ENCODE measurements at places on chromosomes 3 and 15.

GRCh38 chr3:154327871-154328270 lies 3.6 kb upstream of the DHX36 start:
- DNase-seq, result no peak

GRCh38 chr15:74053941-74054529 lies 28.3 kb downstream of the GOLGA6A start:
- DNase-seq, result peak; percentile 80

DNA sequence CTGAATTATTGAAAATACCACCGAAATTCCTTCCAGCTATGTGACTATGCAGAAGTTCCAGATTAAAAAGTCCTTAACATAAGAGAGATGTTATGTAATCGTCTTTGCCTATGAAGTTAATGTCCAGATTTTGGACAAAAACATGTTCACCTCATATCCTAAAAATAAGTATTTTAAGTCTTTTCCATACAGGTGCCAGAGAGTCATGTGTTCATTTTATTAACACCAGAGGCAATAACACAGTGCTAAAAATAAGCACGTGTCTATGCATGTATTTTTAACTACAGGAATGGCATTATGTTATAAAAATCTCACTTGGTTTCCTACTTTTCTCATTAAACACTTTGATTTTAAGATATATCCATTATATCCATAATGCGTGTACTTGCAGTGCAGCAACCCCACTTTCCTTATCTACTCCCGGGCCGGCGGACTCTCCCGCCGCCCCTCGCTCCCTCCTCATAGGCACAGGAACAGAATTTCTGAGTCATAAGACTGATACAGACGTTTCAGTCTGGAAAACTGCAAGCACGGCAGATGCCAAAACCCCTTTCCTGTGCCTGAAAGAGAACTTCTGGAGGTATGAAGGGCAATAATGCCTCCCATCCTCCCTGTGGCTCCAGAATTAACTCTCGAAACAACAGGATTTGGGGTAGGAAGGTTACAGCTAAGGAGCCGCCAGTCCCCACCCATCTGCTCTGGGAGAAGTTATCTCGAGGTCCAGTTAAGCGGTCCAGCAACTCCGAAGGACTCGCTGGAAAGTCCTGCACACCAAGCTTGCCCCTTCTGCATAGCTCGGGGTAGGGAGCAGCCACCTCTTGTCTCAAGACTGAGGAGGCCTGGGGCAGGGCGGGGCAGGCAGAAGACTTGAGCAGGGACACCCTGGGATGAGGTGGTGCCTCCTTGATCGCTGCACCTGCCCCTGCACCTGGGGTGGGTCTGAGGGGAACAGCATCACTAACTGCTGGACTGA lies 22.3 kb upstream of the PSTPIP1 start:
- no peak for DNase-seq

- no peak for DNase-seq
Observed at GRCh38 chr3:194265505-194265892, 85.6 kb downstream of the CPN2 start.

DNA sequence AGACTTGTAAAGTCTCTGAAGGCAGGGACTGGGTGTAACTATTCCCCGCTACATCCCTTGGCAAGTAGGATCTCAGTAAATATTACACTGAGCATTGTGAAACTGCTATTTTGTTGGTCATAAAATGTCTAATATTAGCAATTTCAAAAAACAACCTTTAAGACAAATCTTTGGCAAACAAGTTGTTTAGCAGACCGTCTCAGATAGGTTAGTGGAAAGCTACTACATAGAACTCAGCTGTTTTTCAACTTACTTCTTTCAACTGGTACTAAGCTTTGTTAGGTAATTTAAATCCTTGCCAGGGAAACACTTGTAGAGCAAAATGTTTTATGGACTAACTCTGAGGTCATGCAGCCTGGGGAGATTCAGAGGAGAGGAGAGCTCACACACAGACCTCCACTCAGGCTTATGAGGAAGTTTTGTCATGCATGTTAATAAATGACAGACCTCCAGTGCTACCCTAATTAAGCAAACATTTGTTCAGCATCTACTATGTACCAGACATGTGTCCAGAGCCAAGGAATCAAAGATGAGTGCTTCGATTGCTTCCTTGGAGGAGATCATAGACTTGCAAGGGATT lies 61.6 kb upstream of the STAC start:
- DNase-seq, result no peak

GRCh38 chr3:61663356-61664104 lies 102.2 kb downstream of the PTPRG start:
- no peak for DNase-seq

DNA sequence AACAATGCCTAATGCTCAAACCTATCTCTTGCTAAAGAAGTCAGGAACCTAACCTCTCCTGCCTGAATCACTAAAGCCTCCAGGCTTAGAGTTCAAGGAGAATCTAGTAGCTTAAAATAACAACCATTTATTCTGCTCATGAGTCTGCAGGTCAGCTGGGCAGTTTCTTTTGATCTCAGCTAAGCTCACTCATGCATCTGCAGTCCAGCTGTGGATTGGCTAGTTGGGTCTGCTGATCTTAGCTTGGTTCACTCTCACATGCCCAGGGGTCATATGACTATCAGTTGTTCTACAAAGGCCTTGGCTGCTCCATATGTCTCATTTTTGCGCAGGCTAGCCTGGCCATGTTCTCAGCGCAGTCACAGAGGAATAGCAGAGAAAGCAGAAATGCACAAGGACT lies 109.2 kb upstream of the STT3B start:
- no peak for DNase-seq

- DNase-seq, result peak; percentile 70
Observed at GRCh38 chr3:108153451-108153981, 62.7 kb upstream of the CD47 start.

DNA sequence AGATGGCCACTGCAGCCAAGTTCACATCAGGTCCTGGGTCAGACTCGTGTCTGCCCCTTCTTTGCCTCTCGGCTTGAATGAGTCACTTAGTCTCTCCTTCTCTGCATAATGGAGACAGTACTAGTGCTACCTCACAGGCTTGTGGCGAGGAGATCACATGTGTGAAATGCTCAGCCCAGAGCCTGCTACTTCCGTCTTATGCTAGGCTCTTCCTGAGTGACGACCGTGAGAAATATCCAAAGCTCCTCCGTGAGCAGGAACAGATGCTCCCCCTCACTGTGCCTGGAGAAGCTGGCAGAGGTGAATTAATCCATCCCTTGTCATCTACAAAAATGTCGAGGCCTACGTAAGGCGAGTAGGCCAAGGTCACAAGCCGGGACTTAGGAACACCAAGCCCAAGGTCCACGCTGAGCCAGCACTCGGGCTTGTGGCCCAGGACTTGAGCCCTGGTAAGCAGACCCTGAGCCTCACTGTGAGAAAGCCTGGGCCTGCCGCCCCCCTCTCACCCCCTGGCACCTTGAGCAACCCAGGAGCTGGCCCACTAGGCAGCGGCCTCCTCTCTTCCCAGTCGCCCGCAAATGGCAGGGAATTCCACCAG lies 17.9 kb downstream of the PAK6 start:
- DNase-seq, result peak; percentile 15

GRCh38 chr15:47787875-47788274 lies 70.6 kb downstream of the SEMA6D start:
- no peak for DNase-seq

GRCh38 chr15:88932271-88932874 lies 19.2 kb upstream of the MFGE8 start:
- DNase-seq, result no peak

GRCh38 chr3:69160525-69160924 lies 38.1 kb upstream of the LMOD3 start:
- peak; percentile 66 for DNase-seq

DNA sequence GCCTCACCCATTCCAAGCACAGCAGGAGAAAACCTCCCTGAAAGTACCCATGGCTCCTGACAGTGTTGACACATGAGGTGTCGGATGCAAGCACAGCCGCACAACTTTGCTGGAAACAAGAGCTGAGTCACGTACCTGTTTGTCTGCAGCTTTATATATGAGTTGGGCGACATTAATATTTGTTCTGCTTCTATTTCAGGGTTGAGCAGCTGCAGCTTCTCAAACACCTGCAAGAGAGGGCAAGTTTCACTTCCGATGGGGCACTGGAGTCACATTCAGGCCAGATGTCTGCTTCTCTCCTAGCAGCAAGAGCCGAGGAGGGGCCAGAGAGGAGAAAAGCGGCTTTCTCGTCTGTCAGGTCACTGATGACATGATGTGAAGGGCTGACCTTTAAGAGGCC lies 88.0 kb downstream of the NUP210 start:
- DNase-seq, result no peak

DNA sequence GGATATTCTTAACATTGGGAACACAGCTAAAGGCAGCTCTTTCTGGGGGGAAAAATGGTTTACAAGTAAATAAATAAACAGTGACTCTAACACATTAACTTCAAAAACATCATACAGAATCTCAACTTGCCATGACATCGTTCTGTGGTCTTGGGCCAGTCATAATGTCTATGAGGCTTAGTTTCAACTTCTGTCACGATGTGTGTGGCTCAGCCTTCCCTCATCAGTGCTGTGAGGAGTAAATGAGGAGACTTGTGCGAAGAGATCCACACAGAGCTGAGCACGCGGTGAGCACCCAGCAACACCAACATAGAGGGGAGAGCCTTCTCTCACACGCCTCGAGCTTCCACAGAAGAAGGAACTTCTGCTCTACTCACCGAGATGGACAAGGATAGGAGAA lies 49.0 kb downstream of the DZIP1L start:
- peak; percentile 90 for DNase-seq

GRCh38 chr3:58180940-58181587 lies 29.7 kb downstream of the DNASE1L3 start:
- no peak for DNase-seq

GRCh38 chr3:147369661-147370123 lies 36.7 kb downstream of the ZIC4 start:
- DNase-seq, result no peak

- no peak for DNase-seq
Observed at GRCh38 chr3:192422321-192422996, 304.9 kb downstream of the FGF12 start.

GRCh38 chr15:92343924-92344643 lies 49.6 kb upstream of the ST8SIA2 start:
- no peak for DNase-seq

DNA sequence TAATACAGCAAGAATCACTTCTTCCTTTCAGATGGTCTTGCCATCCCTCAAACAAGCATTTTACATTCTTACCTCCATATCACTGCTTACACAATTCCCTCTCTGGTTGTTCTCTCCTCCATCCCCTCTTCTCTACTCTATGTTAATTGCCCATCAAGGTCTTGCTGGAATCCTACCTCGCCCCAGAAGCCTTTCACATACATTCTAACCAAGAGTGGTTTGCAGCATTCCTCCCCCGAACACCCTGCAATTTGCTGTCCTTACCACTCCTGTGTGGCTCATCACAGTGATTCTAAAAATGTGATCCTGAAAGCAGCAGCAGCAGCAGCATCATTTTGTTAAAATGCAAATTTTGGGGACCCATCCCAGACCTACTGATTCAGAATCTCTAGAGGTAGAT lies 30.6 kb downstream of the TNIK start:
- no peak for DNase-seq

GRCh38 chr3:195582947-195583346 lies 793 bp downstream of the APOD start:
- DNase-seq, result no peak

DNA sequence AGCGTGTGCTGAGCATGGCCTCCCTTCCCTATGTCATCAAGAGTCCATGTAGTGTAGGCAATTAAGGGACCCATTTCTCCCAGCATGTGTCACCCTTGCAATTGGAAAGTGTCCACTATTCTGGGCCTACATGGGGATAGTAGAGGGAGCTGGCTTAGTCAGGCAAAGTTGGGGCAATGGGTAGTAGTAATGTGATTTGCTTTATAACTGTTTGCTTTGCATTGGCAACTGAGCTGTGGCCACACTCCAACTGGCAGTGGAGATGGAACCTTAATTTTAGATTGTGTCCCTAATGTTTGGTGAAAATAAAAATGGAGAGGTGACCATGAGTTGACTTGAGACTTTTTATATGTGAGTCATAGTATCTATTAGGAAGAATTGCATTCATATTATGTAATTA lies 97.7 kb upstream of the SAMMSON start:
- DNase-seq, result no peak

DNA sequence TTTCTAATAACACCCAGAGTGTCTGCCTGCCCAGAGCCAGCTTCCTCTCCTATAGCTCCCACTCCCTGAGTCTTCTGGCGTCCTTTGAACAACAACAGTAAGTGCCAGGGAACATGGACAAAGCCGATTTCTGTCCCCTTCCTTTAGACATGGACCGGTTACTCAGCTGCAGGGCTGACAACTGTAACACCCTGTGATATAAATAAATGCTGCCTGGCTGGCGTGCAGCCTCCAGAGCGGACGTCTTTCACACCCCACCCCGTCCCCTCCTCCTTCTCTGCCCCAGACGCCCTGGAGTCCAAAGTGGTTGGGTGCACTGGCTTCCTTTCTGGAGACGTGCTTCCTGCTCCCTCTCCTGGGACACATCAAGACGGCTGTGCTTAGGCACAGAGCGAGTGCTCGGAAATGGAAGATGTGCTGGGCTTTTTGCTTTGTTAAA lies 281.9 kb upstream of the LRRFIP2 start:
- DNase-seq, result no peak

DNA sequence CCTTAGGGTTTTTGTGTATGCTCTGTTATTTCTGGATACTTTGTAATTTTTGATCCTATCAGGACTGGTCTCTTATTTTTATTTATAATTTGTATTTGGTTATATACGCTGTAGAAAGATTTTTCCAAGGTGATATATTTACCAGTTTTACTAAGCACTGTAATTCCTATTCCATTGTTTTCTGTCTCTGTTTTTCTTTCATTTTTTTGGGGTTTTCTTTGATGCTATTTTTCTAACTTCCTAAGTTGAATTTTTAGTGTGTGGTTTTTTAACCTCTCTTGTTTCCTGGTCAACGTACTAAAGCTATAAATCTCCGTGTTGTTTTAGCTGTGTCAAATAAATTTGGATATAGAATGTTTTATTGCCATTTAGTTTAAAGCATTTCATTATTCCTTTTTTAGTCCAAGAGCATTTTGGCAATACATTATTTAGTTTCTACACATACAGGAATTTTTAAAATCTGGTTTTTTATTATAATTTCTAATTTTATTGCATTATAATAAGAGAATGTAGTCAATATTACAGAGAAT lies 128.1 kb upstream of the THRB start:
- DNase-seq, result no peak

- DNase-seq, result no peak
Observed at GRCh38 chr15:92825985-92826384, 74.1 kb upstream of the CHD2 start.

DNA sequence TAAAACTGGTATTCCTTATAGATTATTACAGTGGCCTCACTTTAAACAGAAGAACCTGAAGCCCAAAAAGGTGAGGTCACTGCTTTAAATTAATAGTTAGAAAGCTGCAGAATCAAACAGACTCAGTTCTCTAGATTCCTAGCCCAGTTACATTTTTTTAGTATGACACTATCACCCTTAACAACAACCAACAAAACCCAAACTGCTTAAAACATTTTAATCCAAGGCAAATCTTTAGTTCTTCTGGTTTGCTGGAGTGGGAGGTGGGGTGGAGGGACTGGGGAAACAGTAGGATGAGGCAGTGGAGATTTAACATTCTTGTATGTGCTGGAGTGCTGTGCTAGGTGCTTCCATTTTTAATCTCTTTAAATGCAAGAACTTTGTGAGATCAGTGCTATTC lies 631.6 kb upstream of the KCNMB2 start:
- no peak for DNase-seq

Measured in activated CD4-positive, alpha-beta T cell treated with anti-CD3 and anti-CD28 coated beads, Interleukin-10, Interleukin-2, amounts not matched to agents 100 ng/mL and 50 ng/mL, durations not matched to agents 16 hours and 8 hours (primary cell).